NCI-H226 (cell line): ENCODE measurements at places on chromosomes 6 and 20.

GRCh38 chr20:34755367-34755766 is 51.2 kb downstream of the TP53INP2 start:
- no peak for DNase-seq

DNA sequence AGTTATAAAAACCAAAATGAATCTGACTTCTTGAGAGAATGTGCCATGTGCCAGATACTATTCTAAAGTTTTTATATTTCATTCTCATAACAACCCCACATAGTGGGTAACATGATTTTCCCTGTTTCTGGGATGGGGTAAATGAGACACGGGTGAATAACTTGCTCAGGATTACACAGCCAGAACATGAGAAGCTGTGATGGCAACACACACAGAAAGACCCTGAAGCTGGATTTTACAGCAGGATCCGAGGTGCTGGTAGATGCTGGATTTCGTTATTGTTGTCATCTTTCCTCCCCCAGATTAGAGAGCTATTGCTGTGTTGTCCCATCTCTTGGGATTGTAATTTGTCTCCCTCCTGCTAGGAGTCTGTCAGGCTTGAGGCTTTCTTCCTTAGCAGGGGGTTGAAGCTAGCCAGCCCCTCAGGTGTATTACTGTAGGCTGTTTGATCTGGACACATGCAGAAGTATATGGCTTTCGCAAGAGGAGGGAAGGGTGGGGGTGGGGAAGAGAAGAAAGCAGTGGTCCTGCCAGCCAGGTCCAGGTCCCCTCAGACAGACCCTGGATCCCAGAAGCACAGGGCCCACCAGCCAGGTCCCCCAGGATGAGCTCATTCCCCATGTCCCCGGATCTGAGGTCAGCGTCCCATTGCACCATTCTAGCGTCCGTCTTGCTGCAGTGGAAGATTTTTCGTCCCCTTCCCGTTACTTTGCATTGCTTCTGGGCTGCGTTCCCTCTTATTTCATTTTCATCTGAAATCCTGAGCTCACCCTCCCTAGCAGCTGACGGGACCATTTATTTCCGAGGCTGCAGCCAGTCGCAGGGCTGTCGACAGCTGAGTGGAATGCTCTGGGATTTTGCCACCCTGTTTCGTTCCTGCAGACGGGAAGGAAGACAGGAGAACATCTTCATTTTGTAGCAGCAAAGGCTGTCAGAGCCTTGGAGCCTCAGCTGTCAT is 7.3 kb upstream of the KCNG1 start:
- DNase-seq = no peak

DNA sequence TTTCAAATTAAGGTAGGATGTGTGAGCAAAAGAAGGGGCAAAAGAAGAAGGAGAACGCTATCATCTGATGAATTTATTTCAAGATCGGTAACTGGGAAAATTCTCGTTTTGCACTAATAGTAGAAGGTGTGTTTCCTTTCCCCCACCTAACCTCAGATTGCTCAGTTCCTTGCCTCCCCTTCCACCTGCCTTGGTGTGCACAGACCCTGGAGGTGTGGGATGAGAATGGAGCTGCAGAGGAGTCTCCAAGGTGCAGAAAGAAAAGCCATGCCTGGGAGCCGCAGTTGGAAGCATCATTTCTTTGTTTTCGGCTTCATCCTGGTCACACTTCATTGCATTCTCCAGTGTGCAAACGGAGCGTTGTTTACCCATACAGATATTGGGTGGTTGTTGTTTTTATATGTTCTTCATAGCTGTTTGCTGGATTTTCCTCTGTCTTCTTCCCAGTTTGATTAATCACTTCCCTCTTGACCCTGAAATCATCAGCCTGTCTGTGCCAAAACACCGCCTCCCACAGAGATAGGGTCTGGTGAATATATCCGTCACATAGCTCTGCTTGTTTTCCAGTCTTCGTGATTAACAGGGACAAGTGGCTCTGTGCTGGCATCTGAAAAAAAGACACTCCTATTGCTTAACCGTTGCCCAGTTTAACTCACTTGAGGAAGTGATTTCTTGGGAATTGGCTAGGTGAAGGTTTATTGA is 40.2 kb upstream of the NEDD9 start:
- DNase-seq = no peak

DNA sequence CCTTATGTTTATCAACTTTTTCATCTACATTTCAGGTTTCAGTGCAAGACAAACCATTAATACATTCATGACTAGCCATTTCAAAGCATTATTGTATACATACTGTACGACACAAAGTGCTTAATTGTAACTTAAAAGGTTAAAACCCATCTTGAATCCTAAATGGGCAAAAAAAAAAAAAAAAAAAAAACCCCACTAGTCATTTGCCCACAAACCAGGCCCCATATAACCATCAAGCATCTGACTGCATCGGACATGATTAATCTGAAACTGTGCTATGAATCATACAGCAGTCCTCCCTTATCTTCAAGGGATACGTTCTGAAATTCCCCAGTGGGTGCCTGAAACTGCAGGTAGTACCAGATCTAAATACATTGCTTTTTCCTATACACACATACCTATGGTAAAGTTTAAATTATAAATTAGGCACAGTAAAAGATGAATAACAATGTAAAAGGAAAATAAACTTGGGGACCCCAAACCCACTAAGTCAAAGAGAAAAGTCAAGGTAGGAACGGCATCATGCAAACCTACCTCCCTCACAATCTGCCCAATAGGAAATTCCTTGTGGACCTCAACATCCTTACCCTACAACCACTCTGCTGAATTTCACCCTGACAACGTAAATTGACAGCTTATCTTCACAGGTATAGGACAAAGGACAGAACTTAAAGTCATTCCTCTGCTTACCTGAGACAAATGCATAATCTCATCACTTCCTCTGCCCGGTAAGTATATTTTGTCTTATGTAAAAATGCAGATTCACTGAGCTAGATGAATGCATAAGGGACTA is 14.3 kb downstream of the B4GALT5 start:
- peak; percentile 89 for DNase-seq
